ENCODE measurements at places on chromosomes 2 and 18.

- no peak for DNase-seq
These were observed 38.9 kb downstream of the TMEM17 start for GRCh38 chr2:62467100-62467474.

- DNase-seq: no peak
These were observed 6.8 kb downstream of the FHL2 start for GRCh38 chr2:105391763-105392662.

DNA sequence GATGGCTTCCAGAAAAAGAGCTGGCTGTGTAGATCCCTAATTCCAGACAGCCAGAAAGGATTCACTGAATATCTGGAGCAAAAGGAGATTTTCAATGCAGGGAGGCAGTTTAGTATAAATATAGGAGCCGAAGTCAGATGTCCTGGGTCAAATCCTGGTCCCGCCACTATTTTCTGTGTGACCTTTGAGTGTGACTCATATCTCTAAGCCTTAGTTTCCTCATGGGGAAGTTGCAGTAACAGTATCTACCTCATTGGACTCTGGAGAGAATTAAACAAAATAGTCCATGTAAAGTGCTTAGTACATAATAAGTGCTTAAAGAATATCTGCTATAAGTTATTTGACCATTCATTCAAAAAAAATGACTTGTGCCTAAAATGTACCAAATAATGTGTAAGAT lies 52.1 kb upstream of the ITGA6 start:
- DNase-seq: no peak

- no peak for DNase-seq
These were observed 56.6 kb upstream of the SLC1A4 start for GRCh38 chr2:64932371-64933216.

DNA sequence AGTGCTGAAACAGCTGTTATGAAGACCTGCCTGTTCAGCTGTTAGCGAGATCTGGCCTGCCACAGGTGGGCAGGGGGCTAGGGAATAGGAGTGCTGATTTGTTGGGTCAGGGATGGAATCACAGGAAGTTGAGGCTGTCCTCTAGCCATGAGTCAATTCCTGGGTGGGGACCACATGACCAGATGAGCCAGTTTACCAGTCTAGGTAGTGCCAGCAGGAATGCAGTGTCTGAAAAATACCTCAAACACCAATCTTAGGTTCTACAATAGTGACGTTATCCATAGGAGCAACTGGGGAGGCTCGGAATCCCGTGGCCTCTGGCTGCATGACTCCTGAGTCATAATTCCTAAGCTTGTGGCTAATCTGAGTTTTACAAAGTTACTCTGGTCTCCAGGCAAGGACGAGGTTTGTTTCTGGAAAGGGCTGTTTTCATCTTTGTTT lies 44.9 kb downstream of the DYSF start:
- no peak for DNase-seq

DNA sequence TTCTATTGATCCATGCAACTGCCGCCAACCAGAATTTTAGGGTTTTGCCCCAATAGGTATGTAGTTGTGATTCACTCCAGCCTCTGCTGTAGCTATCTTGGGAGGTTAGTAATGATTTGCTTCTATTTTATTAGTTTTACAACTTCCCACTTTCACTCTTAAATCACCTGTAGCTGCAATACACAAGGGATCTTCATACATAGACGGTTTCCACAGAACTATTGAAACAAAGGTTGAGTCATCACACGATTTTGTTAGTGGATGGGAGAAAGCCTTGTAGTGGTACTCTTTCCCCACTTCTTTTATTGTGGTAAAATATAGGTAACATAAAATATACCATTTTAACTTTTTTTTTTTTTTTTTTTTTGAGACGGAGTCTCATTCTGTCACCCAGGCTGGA lies 104.2 kb upstream of the SPRED2 start:
- no peak for DNase-seq

DNA sequence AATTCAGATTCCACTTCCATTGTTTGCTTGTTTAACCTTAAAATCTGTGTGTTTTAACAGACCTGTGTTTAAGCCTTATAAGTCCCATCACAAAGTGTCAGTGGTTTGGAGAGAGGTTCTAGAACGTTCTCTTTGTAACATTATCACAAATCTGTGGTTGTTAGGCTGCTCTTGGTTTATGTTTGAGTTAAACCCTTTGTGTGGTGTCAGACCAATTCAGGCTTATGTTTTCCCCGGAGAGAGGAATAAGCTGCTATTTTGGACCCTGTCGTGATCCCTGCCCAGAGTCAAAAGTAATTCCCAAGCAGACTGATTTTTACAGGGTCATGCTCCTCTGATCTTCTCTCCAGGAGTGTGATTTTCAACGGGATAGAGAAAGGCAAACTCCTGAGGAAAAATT lies 43.8 kb upstream of the LTBP1 start:
- no peak for DNase-seq

DNA sequence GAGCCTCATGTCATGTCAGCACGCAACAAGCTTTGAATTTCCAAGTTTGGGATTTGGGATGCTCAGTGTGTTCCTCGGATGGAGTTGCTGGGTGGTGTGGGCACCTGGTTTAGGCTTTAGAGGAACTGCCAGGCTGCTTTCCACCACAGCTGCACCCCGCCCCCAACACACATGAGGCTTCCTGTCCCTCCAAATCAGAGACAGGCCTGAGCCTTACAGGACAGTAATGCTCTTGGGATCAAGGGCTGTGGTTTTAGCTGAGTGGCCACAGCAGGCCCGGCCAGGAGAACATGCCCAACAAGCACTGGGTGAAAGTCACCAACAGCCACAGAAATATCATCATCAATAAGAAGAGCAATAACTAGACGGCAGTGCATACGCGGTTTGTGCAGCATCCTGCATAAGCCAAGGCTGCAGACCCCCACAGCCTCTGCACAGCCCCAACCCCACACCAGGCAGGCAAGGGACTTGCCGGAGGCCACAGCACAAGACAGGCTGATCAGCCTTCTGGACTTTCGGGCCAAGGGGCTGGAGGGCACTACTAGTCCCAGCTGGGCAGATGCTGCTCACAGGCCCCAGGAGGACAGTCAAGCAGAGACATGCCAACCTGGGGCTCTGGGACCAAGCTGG lies 29.7 kb upstream of the GPC1 start:
- no peak for DNase-seq

GRCh38 chr2:240402566-240403272 lies 32.7 kb upstream of the GPC1 start:
- no peak for DNase-seq

GRCh38 chr18:76619621-76620315 lies 124.7 kb upstream of the ZNF516 start:
- peak; percentile 28 for DNase-seq

GRCh38 chr18:2049986-2050385 lies 521.3 kb downstream of the METTL4 start:
- no peak for DNase-seq

DNA sequence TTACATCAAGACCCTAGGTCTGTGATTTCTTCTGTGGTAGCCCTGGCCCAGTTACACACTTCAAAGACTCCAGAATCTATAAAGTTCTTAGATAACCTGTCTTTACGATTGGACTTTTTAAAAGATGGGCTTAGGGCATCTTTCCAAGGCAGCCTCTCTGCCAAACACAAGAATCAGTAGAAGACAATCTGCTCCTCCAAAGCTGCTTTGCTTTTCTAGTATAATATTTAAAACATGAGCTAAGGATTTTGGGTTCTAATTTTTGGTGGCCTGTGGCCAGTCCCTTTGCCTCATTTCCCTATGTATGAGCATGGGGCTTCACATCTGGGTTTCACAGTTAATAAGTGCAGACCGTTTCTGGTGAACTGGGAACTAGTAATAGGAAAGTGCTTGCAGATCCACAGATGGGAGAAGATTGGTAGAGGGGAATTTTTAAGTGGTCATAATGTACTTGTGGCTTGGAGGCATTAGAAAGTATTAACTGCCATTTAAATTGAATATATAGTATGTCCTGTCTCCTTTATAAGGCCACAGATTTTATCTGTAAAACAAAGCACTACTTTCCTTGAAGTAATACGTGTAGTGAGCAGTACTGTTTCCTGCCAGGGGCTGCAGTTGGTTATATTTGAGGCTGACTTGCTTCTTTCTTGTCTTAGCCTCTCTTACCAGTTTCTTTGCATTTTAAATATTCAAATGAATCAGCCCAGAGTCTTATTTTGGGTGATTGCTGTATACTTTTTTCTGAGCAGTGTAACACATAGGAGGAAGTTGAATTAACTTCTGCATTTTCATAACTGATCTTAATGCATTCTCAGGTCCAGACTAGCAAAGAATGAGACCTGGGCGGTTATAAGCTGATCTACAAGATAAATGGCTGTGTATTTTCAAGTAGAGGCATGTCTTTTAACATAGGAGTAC lies 1.5 kb downstream of the ARPC2 start:
- DNase-seq: no peak

GRCh38 chr2:8399731-8400130 lies 282.1 kb upstream of the ID2 start:
- no peak for DNase-seq

DNA sequence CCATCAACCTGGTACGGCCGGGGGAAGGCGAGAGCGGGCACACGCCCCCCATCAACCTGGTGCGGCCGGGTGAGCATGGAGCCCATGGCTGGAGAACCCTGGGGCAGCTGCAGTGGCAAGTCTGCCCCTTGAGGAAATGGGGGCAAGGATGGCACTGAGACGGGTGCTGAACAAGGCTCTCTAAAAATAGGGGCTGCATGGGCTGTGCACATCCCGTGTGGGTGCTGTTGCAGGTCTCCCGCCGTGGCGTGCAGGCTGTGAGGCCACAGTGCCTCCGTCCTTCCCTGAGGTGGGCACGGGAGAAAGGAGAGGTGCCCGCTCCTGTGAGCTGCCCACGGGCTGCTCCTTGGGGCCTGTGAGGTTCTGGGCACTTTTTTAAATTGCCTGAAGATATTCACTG lies 99.2 kb downstream of the NFATC1 start:
- DNase-seq: no peak

DNA sequence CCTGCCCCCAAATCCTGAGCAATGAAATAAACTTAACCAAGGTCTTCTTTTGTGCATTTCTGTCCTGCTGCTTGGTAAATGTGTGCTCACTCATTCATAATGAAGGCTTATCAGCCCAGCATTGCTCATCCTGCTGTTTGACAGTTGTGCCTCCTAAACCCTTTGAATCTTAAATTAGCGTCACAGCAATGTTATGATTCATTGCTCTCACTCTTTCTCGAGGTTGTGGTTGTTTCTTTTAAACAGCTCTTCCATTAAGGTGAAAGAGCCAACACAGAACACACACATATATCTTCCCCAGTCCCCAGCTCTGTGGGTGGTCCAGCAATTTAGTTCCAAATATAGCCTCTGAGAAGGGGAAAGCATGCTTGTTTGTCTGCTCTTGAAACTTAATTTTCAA lies 84.0 kb downstream of the EVA1A start:
- no peak for DNase-seq

GRCh38 chr2:130259594-130259993 lies 61.4 kb upstream of the TUBA3E start:
- DNase-seq: no peak

- no peak for DNase-seq
These were observed 8.7 kb downstream of the ANTXR1 start for GRCh38 chr2:69021727-69022126.

- DNase-seq: no peak
These were observed 11.3 kb downstream of the UPP2 start for GRCh38 chr2:158112992-158113391.

GRCh38 chr18:13136056-13136903 lies 82.3 kb upstream of the LDLRAD4 start:
- DNase-seq: no peak

GRCh38 chr2:50773211-50773932 lies 258.6 kb downstream of the NRXN1 start:
- no peak for DNase-seq

DNA sequence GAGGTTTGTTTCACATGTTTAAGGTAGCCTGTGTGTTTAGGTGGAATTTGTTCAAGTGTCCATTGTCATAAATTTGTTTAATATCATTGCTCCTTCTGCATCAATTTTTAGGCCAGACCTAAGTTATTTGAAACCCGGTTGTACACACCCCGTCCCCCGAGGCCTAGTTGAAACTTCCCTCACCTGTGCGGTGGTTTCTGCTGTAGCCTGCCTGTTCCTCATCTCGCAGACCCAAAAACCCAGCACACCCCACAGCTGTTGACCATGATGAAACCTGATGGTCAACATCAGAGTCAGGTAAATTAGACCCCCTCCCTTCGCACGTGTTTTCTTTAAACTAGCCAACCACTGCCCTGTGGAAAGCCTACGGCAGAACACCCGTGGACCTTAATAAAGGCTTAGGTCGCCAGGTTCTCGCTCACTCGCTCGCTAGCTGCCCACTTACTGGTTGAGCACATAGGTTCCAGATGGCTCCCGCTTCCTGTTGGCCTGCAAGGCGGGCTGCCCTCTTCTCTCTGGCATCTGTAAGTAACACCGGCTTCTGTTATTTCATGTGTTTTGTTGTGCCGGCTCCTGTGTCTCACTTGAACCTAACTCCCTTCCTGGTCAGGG lies 64.4 kb downstream of the EML6 start:
- DNase-seq: no peak

GRCh38 chr2:175805442-175806124 lies 196.5 kb downstream of the LNPK start:
- DNase-seq: no peak

DNA sequence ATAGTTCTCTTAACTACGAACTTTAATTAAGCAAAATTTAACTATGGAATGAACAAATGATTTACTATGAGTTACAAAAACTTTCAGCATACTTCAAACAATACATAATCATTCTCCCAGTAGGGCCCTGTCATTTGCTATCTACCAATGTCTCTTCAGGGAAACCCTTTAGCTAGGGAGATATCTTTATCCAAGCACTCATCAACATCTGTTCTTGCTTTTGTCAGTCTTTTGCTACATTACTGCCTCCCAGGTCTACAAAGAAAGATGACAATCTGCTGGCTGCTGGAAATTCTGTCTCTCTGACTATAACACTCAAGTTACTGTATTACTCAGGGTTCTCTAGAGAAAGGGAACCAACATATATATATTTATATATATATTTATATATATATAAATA lies 1626.3 kb upstream of the CELF4 start:
- DNase-seq: no peak

GRCh38 chr2:163773276-163773675 lies 37.5 kb upstream of the FIGN start:
- no peak for DNase-seq

GRCh38 chr2:168165397-168165796 lies 82.0 kb downstream of the STK39 start:
- DNase-seq: no peak

GRCh38 chr2:177633111-177633510 lies 240.5 kb downstream of the AGPS start:
- DNase-seq: no peak

- no peak for DNase-seq
These were observed at the start of gene CCDC68 for GRCh38 chr18:54958704-54959625. TSS of gene CCDC68 (minus strand) at chr18:54959461. CDS start at chr18:54942791, 16,670 bp downstream.

DNA sequence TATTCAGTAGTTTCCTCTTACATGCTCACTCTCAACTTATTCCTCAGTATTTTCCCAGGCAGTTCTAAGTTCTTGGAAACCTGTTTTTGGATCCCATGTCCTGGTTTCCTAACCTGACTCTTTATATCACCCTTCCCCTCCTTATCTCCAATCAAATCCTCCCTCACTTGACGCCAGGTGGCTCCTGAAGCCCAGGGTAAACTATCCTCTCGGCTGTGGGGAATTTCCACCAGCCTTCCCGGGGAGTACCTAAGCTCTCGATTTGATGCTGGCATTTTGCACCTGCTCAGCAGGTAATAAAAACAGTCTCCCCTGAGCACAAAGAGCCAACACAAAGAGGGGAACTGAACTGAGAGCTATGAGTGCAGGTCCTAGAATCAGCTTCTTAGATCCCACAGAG lies 538.0 kb downstream of the SLC4A3 start:
- DNase-seq: no peak

GRCh38 chr18:67935638-67936037 lies 419.1 kb upstream of the DSEL start:
- DNase-seq: no peak
